ENCODE measurements at places on chromosomes 3 and 15.

DNA sequence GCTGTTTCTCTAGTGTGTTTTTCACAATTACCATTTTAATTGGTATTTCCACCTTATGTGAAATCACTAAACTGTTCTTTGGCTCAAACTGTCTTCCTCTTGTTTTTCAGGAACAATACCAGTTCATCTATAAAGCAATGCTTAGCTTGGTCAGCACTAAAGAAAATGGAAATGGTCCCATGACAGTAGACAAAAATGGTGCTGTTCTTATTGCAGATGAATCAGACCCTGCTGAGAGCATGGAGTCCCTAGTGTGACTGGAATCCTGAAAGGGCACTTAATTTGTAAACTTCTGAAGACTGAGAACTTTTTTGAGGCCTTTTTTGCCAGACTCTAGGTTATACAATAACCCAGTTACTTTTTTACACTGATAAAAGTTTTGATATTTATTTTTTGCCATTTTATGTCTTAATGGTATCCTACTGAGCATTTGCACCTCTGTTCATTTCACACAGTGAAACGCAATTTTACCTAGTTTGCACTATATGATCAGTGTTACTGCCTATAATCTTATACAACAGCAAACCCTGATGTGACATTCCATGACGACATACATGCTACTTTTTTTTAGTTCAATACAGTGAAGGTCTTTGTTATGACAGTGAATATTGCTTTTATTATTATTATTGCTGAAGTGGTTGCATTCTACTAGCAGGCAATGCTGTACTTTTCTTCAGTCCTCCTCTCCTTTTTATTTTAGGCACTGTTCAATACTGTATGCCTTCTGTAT lies 80.1 kb downstream of the FEZF2 start:
- no peak overlapping the region for H3K27ac ChIP-seq
- H3K4me1 ChIP-seq: no peaks in the 10 kb centered on the region

DNA sequence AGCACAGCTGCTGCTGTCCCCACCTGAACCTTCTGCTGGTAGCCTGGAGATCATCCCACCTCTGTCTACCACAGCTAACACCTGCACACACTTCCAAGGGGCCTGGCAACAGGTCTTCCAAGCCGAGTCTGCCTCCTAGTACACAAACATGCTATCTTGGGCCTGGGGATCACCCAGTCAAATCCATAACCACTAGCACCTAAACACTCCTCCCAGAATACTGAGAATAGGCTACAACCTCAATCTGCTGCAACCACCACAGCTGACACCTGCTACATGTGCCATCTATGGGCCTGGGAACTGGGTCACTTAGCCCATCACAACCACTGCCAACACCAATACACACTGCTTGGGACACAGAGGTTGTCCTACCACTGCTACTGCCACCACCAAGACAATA lies 362.8 kb upstream of the ARPP21 start:
- H3K27me3 ChIP-seq: no peaks in the 10 kb centered on the region
- no peak overlapping the region for H3K4me3 ChIP-seq
- no peak for DNase-seq

GRCh38 chr3:11662392-11662990 lies 18.8 kb upstream of the VGLL4 start:
- no peaks in the 10 kb centered on the region for H3K27me3 ChIP-seq
- no peak for DNase-seq
- no peak overlapping the region for H3K27ac ChIP-seq
- H3K4me1 ChIP-seq: no peaks in the 10 kb centered on the region
- H3K4me3 ChIP-seq: no peak overlapping the region

GRCh38 chr3:66492071-66492470 lies 8.8 kb downstream of the LRIG1 start:
- H3K4me1 ChIP-seq: peaks cover 97% of the 10 kb centered on the region
- DNase-seq: no peak
- H3K27me3 ChIP-seq: no peaks in the 10 kb centered on the region
- H3K36me3 ChIP-seq: no peaks in the 10 kb centered on the region

GRCh38 chr15:38709196-38709595 lies 144.6 kb upstream of the RASGRP1 start:
- DNase-seq: no peak
- no peaks in the 10 kb centered on the region for H3K27me3 ChIP-seq
- H3K4me3 ChIP-seq: no peak overlapping the region
- H3K36me3 ChIP-seq: peaks cover 8% of the 10 kb centered on the region
- peaks cover 21% of the 10 kb centered on the region for H3K4me1 ChIP-seq
- no peak overlapping the region for H3K27ac ChIP-seq

DNA sequence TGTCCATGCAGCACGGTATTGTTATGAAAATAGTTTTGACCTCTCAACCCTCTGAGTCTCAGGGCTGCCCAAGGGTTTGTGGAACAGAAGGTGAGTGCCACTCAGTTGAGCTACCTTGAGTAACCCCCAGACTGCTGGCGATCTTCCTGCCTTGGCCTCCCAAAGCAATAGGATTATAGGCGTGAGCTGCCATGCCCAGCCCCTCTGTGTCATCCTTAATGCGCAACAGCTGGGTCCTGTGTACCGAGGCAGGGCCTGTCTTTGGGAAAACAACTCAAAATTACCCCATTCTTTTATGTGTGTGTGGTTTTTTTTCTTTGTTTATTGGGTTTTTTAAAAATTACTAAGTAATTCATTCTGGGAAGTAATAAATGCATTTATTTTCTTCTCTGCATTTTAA lies 78.3 kb upstream of the TPM1 start:
- no peak overlapping the region for H3K27ac ChIP-seq
- no peaks in the 10 kb centered on the region for H3K4me1 ChIP-seq
- H3K27me3 ChIP-seq: no peaks in the 10 kb centered on the region

- H3K36me3 ChIP-seq: peaks cover 3% of the 10 kb centered on the region
- peak overlapping the region; percentile 72 for H3K4me3 ChIP-seq
- peak; percentile 25 for DNase-seq
- H3K27ac ChIP-seq: peak overlapping the region; percentile 90
- no peaks in the 10 kb centered on the region for H3K27me3 ChIP-seq
Observed at GRCh38 chr15:60548101-60548500, 69.2 kb upstream of the ICE2 start.

GRCh38 chr3:171380711-171381425 lies 79.3 kb downstream of the TNIK start:
- no peak for DNase-seq
- H3K27ac ChIP-seq: no peak overlapping the region
- H3K36me3 ChIP-seq: no peaks in the 10 kb centered on the region
- peaks cover 11% of the 10 kb centered on the region for H3K4me1 ChIP-seq
- H3K4me3 ChIP-seq: no peak overlapping the region

- peaks cover 24% of the 10 kb centered on the region for H3K36me3 ChIP-seq
- H3K4me1 ChIP-seq: peaks cover 44% of the 10 kb centered on the region
- no peak for DNase-seq
- no peaks in the 10 kb centered on the region for H3K27me3 ChIP-seq
- H3K4me3 ChIP-seq: peak overlapping the region; percentile 99
- H3K27ac ChIP-seq: peak overlapping the region; percentile 88
Observed at GRCh38 chr15:34986326-34986725, 1.8 kb downstream of the ZNF770 start.

DNA sequence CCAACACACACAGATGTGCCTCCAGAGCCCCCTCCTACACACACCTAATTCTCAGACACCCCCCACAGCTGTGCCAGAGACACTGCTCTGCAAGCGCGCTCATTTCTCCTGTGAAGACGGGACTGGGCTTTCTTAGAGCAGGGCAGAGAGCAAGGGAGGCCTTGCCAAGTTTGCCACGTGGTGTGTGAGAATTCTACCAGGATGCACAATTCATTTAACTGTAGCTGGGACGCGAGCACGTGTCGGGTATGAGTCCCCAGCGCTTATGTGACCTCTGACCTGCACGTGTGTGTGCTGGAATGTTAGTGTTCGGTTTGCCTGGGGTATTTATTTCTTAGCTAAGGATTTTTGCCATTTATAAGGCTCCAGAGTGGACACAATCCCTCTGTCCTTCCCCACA lies 37.0 kb downstream of the FEM1B start:
- no peak for DNase-seq
- no peak overlapping the region for H3K27ac ChIP-seq
- H3K4me3 ChIP-seq: no peak overlapping the region
- H3K27me3 ChIP-seq: no peaks in the 10 kb centered on the region
- no peaks in the 10 kb centered on the region for H3K4me1 ChIP-seq
- no peaks in the 10 kb centered on the region for H3K36me3 ChIP-seq

DNA sequence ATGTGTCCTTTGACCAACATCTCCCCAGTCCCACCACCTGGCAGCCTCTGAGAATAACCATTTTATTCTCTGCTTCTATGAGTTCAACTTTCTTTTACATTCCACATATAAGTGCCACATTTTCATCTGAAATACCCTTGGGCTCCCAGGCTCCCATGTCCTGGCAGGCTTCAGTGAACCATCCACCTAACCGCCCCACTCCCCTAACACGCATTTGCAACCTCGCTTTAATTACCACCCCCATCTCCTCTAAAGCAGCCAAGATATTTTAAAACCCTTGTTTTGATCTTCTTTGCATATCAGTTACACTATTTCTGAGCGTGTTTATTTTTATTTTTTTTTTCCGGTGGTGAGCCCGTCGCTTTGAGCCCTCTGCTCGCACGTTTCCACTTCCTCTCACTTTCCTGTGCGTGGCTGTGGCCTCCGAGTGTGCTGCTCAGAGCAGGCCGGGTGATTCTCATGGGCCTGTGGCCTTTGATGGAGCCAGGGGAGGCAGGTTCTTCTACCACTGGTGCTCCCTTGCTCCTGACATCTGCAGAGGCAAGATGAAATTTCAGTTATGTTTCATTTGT lies 195.4 kb upstream of the LPP start:
- peak; percentile 59 for DNase-seq
- peak overlapping the region; percentile 56 for H3K4me3 ChIP-seq
- H3K4me1 ChIP-seq: peaks cover 18% of the 10 kb centered on the region
- H3K27me3 ChIP-seq: no peaks in the 10 kb centered on the region

DNA sequence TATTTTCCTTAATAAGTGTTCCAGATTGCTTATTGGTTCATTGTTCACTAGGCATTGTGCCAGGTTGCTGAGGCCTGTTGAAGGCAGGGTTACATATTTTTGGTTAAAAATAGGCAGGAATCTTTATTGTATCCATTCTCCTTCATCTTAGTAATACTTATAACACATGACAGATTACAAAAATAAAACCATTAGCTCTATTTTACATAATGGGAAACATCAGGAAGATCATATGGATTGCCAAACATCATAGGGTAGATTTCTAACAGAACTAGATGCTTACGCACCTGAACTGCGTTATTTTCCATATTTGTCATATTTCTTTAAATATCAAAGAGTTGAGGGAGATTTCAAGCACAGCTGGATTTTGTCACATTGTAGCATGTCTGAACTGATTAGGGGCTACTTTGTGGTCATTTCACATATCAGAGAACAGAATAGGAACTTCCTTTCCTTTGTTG lies 462.9 kb upstream of the SGO1 start:
- no peaks in the 10 kb centered on the region for H3K27me3 ChIP-seq
- H3K4me3 ChIP-seq: no peak overlapping the region
- no peaks in the 10 kb centered on the region for H3K36me3 ChIP-seq
- H3K27ac ChIP-seq: no peak overlapping the region

DNA sequence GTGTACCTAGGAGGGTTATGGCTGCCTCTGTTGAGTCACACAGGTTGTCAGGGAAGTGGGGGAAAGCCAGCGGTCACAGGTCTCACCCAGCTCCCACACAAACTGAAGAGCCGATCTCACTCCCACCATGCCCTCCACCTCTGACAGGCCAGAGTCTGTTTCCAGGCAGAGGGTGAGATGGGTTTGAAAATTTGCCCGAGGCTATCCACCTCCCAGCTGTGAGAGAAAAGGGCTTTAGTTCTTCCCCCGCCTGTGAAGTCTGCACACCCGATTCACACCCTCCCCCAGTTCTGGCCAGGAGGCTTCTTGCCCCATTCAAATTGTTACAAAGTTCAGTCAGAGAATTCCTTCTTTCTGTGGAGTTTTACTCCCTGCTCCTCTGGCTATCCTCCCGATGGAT lies 446.9 kb downstream of the EDEM1 start:
- no peaks in the 10 kb centered on the region for H3K27me3 ChIP-seq
- no peaks in the 10 kb centered on the region for H3K4me1 ChIP-seq
- H3K4me3 ChIP-seq: no peak overlapping the region
- no peak for DNase-seq

- no peak for DNase-seq
- H3K27ac ChIP-seq: no peak overlapping the region
- H3K27me3 ChIP-seq: no peaks in the 10 kb centered on the region
Observed at GRCh38 chr3:74722211-74722610, 107.8 kb upstream of the CNTN3 start.

GRCh38 chr3:32395496-32395895 lies 3.8 kb downstream of the CMTM7 start:
- no peak for DNase-seq
- H3K4me3 ChIP-seq: peak overlapping the region; percentile 37
- peaks cover 7% of the 10 kb centered on the region for H3K36me3 ChIP-seq

DNA sequence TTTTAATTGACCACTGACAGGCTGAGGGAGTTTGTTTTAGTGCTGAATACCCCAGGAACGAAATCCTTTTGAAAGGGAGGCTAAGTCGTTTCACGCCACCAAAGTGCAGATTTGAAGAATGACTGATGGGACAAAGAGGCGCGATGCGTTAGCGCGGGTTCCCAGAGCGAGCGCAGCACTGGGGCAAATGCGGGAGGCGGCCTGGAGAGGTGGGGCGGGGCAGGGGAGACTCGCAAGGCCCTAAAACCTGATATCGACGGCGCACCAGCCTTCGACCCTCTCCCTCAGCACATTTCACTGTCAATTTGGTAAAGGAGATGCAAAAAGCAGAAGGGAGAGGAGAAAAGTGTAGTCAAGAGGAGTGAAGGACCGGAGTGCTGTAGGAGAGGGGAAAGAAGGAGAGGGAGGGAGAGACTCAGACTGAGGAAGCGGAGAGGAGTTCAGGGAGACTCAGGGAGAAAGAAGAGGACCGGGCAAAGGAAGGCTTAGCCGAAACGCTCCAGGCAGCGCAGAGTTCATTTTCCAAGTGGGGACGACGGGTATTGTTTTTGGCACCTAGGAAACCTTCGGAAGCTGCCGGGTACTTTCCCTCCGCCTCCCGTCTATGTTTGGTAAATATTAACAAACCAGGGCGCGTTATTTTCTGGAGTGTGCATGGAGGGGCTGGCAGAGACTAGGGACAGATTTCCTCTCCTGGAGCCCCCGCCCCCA lies 3.8 kb upstream of the FOXB1 start:
- DNase-seq: no peak
- peaks cover 77% of the 10 kb centered on the region for H3K27me3 ChIP-seq
- H3K4me1 ChIP-seq: peaks cover 55% of the 10 kb centered on the region
- no peak overlapping the region for H3K4me3 ChIP-seq
- H3K36me3 ChIP-seq: no peaks in the 10 kb centered on the region
- H3K27ac ChIP-seq: no peak overlapping the region

GRCh38 chr3:42803414-42804105 lies 730 bp downstream of the HIGD1A start:
- DNase-seq: peak; percentile 49
- H3K27ac ChIP-seq: peak overlapping the region; percentile 80
- H3K36me3 ChIP-seq: no peaks in the 10 kb centered on the region
- H3K4me3 ChIP-seq: peak overlapping the region; percentile 84
- H3K27me3 ChIP-seq: peaks cover 10% of the 10 kb centered on the region

- H3K4me1 ChIP-seq: no peaks in the 10 kb centered on the region
- no peaks in the 10 kb centered on the region for H3K27me3 ChIP-seq
- DNase-seq: no peak
- no peak overlapping the region for H3K27ac ChIP-seq
- no peaks in the 10 kb centered on the region for H3K36me3 ChIP-seq
Observed at GRCh38 chr3:180306155-180306554, 269.4 kb upstream of the PEX5L start.
